IMR-90 (cell line): ENCODE measurements at places on chromosomes 16 and 17. TPM values are rescaled to one million over a fixed set of nuclear protein-coding genes. Genes with fewer than 3 reads are reported as not detected.

DNA sequence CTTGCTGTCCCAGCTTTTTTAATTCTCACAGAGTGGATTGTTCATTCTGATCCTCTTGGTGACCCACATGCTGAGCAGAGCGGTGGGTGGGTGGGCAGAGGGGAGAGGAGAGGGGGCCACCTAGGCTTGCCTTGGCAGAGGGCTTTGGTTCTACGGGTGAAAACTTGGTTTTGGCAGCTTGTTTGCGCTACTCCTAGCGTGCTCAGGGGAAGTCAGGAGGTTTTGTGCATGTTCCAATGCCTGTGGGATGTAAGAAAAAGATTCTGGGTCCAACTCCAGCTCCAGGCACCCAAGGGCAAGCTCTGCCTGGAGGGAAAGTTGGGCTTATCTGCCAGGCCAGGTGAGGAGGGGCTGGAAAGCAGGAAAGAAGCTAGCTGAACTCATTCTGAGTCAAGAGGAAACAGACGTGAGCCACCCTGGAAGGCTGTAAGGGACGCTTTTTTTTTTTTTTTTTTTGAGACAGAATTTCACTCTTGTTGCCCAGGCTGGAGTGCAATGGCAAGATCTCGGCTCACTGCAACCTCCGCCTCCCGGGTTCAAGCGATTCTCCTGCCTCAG, 169.1 kb downstream of the WSCD1 start:
- DNase-seq = no peak

The CRYM gene
- total RNA-seq = not detected in 2 replicates

The KRT31 gene
- not detected in 2 replicates for total RNA-seq

DNA sequence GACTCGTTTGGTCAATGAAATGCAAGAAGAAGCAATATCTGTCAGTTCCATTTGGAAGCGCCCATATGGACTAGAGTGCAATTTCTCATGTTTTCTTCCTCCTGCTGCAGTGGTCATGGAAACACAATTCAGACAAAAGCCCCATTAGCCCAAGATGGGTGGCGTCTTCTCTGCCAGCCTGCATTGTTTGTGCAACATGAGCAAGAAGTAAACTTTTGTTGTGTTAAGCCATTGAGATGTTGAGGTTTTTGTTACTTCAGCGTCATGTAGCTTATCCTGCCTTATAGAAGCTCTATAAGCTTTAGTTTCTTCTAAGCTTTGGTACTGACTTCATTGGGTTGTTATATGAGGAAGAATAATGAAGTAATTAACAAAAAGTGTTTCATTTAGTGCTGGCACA, 137.4 kb downstream of the NPIPB5 start:
- DNase-seq = no peak

The FA2H gene
- not detected in 2 replicates for total RNA-seq

DNA sequence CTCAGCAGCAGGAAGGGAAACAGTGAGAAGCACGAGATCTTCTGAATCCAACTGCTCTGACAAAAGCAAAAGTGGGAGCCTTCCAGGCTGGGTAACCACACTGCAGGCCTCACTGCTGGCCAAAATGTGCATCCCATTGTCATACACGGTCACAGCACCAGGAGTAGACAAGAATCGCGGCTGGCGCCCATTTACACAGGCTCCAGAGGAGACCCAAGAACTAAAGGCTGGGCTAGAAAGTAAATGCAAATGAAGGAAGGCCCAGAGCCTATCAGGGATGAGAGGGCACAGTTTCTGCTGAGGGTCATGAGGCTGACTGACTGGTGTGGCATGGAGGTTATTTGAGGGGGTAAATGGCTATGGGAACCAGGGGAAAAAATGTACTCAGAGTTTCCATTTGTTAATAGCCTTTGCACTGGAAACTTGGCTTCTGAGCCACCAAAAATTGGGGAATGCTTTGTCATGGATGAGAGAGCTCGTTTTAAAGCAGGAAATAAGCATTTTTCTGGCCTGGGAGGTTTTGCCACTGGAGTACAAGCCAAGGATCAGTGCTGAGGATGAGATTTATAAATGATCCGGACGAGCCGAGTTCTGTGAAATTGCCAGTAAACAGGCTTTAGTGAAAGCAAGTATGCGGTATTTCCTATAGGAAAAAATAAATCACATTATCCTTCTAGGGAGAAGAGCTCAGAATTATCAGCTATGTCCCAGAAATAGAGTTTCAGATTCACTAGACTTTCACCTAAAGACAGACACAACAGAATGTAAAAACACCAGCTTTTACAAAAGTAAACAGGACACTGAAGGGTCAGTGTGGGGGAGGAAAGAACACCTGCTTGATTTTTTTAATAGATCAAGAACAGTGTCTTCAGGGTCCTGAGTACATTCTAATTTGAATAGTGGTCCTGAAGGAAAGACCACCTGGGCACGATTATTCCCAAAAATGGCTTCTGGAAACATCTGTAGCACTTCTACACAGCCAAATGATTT, 66.9 kb upstream of the GSG1L start:
- no peak for DNase-seq

The CES5A gene
- not detected in 2 replicates for total RNA-seq
